ENCODE measurements at places on chromosomes 13 and 19.

DNA sequence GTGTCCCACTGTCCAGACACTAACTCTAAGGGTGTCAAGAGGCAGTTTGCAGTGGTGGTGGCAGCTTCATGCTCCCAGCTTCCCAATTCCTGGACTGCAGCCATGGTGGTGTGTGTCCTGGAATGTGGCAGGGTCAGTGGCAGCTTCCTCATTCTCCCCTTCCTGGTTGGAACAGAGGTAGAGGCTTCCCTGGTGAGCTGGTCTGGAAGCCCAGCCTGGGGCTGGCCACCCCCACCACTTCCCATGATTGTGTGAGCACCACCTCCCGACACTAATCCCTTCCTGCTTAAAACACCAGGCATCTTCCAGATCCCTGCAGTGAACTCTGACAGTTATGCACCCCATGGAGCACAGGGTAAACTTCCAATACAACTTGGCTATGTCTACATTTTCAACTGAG lies 134.9 kb downstream of the RAP2A start:
- no peak for DNase-seq

GRCh38 chr13:114089751-114090400 lies 42.5 kb downstream of the RASA3 start:
- DNase-seq: no peak

GRCh38 chr19:41927497-41928192 lies 604 bp downstream of the ERFL start:
- no peak for DNase-seq

DNA sequence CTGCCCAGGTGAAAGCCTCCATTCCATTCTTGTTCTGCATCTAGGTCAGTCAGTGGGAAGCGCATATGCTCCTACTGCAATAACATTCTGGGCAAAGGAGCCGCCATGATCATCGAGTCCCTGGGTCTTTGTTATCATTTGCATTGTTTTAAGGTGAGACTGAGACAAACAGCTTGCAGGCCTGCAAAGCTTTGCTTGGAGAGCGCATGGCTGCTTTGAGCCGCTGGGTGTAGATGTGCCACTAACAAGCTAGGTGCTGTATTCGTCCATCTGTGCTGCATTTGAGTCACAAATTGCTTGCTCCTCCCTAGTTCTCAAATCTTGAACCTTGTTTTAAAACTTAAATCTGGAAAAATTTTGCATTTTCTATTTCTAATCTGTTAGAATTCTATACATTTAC lies 219.1 kb downstream of the LMO7 start:
- no peak for DNase-seq

Data from iris pigment epithelial cell (primary cell).